NCI-H1694 (cell line): ENCODE measurements at places on chromosomes 2 and 18.
A peak's percentile ranks its signal among the peaks of the same experiment; 100 is the strongest.

GRCh38 chr2:154280543-154280942 lies 408.8 kb downstream of the GALNT13 start:
- peak; percentile 98 for DNase-seq

DNA sequence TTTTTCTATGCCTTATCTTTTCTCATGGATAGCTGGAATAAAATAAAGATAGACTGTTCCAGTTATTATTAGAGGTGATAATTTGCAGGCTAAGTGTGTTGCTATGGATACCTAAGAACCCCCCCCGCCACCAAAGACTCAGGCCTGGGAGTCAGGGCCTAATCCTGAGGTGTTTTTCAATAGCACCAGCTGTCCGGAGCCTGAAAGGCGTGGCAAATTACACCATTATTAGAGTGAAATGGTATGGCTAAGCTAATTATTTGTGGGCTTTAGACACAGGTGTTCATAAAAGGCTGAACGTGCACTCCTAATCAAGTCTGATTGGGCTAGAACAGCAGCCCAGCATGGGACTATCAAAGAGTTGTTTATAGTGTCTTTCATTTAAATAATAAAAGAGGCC lies 293.2 kb upstream of the DCC start:
- DNase-seq = no peak

- no peak for DNase-seq
Observed at GRCh38 chr2:62998949-62999348, 51.7 kb upstream of the OTX1 start.

DNA sequence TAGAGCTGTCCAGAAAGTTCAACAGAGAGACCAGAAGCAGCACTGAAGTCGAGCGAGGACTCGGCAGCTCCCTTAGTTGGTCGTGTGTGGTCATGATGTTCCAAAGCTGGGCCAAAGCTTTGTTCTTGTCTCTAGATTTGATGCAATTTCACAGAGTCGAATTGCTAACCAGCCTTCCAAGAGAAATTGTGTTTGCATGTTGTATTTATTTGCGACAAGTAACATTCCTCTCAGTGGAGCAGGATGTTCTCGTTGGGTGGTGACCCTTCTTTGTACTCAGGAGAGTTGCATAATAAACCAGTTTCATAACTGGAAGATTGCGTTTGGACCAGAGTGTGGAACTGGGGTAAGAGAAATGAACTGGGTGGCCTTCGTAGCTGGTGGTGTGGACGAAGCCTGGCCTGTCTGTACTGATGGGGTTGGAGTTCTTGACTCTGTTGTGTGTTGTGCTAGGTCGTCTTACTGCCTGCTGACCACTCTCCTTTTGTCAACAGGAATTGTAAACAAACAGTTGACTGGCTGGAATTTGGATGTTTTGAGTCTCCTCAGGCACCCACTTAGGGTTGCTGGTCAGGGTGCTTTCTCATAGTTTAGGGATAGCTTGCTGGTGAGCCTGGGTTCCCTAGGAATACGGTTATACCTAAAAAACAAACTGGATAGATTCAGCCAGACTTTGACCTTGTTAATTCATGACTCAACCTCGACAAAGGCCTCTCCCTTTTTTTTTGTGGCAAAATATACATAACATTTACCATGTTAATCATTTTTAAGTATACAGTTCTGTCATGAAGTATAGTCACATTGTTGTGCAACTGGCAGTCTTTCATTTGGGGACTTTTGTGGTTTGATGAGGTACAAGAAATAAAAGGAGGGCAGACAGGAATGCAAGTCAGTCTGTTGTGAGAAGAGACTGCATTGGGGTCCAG lies 28.9 kb upstream of the TOGARAM2 start:
- DNase-seq = no peak

GRCh38 chr2:26590980-26591618 lies 50.1 kb downstream of the CIB4 start:
- DNase-seq = no peak

DNA sequence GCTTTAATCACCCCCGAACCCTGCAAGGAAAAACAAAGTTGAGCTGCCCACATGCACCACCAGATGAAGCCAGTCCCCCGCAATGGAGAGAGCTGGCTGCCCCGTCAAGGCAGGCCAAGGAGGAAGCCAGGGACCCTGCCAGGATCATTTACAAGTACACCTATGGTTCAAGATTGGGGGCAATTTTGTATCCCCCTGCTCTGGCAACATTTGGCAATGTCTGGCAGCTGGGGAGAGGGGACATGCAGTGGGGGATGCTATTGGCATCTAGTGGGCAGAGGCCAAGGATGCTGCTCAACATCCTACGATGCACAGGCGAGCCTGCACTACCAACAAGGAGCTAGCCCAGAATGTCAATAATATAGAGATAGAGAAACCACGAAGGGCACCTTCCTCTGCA lies 1.9 kb downstream of the ACTR1B start:
- no peak for DNase-seq

DNA sequence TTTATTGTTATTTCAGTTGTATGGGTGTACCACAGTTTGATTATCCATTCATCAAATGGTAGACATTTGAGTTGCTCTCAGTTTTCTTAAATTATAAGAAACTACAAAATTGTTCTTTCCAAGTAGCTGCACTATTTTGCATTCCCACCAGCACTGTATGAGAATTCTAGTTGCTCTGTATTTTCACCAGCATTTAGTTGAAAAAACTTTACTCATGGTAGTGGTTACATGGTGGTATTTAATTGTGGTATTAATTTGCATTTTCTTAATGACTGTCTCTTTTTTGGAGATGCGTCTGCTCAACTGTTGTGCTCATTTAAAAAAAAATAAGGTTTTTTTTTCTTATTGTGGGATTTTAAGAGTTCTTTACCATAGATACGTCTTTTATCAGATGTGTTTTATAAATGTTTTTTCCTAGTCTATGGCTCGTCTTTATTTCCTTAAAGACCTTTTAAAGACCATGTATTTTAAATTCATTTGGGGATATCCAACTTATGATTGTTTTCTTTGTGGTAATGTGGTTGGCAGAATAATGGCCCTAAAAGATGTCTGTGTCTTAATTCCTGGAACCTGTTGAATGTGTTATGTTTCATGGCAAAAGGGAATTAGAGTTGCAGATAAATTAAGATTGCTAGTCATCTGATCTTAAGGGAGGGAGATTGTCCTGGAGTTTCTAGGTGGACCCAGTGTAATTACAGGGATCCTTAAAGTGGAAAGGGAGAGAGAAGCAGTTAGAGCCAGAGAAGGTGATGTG lies 37.4 kb downstream of the UBE2F start:
- DNase-seq = no peak

DNA sequence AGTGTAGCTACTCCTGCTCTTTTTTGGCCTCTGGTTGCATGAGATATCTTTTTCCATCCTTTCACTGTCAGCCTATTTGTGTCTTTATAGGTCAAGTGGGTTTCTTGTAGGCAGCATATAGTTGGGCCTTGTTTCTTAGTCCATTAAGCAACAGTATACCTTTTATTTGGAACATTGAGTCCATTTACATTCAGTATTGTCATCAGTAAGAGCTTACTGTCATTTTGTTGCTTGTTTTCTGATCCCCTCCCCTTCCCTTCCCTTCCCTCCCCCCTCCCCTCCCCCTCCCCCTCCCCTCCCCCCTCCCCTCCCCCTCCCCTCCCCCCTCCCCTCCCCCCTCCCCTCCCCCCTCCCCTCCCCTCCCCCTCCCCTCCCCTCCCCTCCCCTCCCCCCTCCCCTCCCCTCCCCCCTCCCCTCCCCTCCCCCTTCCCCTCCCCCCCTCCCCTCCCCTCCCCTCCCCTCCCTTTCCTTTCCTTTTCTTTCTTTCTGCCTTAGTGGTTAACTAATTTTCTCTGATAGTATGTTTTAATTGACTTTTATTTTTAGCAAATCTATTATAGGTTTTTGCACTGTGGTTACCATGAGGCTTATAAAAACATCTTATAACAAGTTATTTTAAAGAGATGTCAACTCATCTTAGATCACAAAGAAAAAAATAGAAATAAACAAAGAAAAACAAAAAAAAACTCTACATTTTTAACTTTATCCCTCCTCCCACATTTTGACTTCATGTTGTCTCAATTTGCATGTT lies 13.2 kb upstream of the DCDC2C start:
- no peak for DNase-seq

- no peak for DNase-seq
Observed at GRCh38 chr18:22136395-22136794, 33.0 kb upstream of the GATA6 start.

DNA sequence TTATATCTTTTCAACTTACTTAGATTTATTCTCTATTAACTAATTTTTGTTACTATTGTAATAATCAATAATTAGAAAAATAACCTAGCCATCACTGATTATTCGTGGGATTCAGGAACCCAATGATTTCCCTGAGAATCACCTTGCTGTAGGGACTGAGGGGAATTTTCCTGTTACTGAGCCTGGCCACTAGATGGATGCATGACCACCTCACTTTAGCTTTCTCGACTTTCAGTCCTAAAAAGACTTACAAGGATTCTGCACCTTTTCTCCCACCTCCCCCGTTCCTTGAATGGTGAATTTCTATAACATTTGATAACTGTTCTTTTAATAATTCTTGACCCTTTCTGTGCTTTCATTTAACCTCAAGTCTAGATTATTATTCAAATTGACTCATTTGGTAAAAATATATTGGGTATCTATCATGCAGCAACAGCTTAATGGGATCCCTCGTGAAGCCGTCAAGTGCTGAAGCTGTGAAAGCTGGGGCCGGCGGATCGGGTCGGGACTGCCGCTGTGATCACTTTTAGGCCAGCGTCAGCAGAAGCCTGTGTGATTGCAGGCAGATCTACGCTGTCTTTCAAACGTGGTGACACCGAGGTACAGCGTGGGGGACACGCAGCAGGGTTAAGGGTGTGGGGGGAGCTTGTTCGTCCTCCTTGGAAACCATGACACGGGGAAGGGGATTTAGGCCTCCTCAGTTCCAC lies 38.8 kb upstream of the TMEM18 start:
- no peak for DNase-seq

- no peak for DNase-seq
Observed at GRCh38 chr2:69177063-69177771, 164.2 kb downstream of the ANTXR1 start.
